ENCODE measurements at places on chromosomes 4 and X.

GRCh38 chr4:156298230-156298629, 344.6 kb upstream of the CTSO start:
- no peak for DNase-seq

GRCh38 chrX:47570794-47571193, 9.8 kb downstream of the ARAF start:
- DNase-seq: no peak

- DNase-seq: no peak
Observed at GRCh38 chrX:124097116-124097515, 135.6 kb downstream of the STAG2 start.

- no peak for DNase-seq
Observed at GRCh38 chr4:175469514-175469913, 342.6 kb downstream of the GPM6A start.

- DNase-seq: no peak
Observed at GRCh38 chr4:102193145-102193544, 152.1 kb downstream of the SLC39A8 start.

DNA sequence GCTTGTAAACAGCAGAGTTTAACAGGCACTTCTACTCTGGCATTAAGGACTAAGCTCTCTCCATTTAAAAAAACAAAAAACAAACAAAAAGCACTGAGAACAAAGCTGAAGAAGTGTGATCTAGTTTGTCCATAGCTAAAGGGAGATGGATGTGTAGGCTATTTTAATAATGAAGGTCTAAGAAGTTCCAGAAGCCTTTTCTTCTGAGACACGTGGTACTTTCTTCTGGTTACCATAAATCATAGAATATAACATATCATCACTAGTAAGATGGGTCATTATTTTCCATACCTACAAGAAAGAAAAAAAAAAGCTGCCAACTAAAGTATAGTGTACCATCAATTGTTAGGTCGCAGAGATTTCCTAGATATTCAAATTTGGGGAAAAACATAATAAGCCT, 722 bp upstream of the NBDY start:
- no peak for DNase-seq

DNA sequence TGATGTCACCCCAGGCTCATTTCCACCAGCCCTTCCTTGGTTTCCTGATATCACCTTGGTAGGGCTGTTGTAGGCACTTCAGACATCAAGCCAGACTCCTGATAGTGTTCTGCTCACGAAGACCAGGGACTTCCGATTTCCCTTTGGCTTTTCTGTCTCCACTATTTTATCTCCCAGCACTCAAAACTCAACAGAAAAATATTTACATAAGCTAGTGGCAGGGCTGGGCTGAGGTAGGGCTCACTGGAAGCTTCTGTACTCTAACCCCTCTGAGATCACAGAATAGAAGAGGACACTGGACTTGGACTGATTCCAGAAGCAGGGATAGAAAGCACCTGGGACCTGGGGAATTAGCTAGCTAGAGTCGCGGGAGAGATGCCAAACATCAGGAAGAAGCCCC, 34.4 kb upstream of the EFNB1 start:
- no peak for DNase-seq

DNA sequence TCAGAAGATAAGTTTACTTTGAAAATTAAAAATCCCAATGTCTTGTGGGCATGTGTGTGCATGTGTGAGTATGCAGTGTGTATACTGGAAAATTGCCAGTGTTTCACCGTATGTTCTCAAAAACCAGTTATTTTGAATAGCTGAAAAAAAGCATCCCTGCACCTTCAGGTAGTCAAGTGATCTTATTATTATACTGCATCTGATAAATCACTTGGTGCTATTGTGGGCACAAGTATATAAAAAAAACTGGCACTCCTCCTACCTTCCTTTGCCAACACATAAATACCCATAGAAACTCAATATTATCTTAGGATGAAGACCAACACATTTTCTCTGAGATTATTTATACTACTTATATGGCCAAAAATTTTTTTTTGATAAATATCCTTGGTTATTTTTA, 91.5 kb upstream of the MAP9 start:
- no peak for DNase-seq

DNA sequence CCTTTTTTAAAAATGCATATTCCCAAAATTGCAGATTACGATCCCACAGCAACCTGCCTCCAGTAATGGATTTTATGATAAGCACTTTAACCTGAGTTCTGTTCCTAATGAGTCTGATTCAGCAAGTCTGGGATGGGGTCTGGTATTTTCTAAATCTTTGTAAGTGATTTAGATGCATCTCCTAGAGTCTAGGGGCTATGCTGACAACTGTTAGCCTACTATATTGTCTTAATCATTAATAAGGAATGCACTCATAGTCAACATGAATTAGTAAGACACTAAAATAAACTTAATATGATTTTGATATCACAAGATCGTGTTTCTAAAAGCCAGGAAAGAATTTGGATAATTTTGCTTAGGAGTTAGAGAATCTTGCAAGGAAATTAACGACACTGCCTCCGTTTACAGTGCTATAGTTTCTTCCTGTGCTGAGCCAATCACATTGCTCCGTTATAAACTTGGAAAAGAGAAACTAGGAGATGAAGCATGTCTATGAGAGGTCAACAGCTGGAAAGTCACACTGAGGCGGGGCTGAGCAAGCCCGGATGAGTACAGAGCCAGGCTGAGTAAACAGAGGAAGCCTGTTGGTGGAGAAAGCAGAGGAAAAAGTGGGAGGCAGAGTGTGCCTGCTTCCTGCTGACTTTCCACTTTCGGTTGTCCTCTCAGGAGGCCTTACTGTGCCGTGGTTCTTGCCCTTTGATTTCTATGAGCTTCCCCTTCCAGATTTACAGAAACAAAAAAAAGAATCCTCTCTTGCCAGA, 5.4 kb downstream of the SCARB2 start:
- DNase-seq: no peak

DNA sequence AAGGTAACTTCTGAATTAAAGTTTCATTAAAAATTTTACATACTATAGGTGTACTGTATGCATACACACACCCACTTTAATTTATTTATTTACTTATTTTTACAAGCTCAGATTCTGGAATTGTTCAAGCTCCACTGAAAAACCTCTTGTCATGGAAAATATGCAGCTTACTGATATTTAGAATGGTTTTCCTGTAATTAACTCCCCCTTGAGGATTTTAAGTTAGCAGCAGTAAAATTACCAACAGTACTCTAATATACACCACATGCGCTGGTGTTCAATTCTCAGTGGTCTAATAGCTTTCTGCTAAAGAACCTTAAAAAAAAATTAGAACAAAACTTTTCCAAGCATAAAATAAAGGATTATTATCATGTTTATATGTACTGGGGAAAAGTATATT, 12.0 kb downstream of the MAB21L2 start:
- DNase-seq: no peak

DNA sequence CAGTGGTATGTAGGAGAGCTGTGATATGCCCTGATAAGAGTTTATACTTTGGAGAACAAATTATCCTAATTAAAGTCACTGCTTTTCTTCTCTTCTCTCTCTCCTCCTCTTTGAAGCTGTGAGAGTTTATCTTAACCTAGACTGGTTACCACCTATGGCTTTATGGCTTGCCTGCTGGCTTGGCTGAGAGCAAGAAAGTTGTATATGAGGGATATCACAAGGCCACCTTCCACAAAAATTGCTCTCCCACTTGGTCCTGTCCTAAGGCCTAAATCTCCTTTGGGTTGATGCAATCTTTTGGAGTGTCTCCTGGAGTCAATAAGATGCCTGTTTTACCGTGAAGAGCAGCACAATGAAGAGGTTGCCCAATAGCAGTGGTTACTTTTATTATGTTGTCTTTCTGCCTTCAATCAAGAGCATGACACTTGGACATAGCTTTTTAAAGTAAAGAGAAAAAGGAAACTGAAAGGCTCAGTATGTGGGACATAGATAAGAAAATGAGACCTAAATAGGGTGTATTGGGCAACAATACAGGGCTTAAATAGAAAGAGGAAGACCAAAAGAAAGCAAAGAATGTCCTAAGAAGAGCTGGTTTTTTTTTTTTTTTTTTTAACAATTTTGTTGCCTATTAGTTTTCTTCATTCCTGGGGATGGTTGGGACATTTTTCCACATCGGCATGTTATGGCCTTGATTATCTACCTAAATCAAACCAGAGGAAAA, 9.2 kb downstream of the GUCY1A1 start:
- DNase-seq: no peak

DNA sequence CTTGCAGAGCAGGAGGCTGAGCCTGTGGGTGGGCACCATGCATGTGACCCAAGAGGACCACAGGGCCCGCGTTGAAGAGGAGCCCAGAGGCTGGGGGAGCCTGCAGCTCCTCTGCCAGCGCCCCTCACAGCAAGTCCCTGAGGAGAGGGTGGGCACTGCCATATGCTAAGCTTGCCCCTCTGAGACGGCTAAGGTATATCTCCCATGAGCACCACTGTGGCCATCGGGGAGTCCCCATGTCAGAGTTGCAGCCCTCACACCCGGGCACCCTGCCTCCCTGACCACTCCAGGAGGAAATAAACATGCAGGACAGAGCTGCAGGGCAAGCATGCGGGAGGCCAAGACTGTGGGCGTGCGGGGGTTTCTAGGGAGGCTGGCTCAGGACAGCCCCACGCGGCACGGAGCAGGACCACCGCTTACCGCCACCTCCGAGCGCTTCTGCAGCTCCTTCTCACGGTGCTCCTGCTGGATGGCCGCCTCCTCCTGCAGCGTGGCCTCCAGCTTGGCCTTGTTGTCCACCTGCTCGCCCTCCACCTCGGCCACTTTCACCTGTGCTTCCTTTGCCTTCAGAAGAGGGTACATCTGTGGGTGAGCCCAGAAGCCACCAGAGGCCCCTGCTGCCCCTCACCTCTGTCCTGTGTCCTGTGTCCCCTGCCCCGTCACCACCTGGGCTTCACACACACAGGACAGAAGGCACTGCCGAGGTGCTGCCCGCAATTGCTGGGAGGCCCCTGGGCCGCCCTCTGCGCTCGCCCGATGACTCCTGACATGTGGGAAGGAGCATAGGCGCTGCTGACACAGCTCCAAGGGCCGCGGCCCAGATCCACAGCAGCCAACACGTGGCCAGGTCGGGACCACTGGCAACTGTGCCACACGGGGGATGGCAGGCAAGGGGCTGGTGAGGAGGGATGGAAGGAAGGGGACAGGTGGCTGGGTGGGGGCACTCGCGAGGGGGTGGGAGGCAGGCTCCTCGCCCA, 29.8 kb downstream of the FGFR3 start:
- no peak for DNase-seq

DNA sequence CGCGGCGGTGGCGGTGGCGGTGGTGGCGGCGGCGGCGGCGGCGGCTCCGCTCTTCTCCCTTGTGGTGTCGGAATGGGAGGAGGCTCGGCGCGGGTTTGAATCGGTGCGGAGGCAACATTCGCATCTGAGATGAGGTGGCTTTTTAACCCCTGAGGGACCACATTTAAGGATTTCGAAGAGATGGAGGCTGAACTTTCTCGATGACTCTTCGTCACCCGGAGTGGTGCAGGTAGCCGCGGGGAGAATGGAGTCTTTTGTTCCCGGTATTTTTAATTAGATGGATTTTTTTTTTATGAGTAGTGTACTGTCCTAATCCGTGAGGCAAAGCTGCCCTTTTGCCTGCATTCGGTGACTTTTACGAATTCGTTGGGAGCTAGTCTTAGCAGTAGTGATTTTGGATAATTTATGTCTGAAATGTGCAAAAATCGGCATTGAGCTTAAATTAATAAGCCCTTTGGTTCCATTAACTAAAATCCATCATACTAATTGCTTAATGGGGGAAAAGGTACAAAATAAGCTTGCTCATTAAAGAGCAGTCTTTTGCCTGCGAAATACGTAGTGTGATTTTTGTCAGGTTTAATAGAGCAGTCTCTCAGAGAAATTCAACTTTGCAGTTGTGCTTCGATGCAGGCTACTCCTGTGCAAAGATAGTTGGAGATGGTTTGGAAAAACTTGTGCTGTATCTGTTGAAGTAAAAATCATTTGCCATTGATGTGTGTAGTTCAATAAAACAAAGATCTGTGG, 206.2 kb downstream of the TENM3 start:
- no peak for DNase-seq

DNA sequence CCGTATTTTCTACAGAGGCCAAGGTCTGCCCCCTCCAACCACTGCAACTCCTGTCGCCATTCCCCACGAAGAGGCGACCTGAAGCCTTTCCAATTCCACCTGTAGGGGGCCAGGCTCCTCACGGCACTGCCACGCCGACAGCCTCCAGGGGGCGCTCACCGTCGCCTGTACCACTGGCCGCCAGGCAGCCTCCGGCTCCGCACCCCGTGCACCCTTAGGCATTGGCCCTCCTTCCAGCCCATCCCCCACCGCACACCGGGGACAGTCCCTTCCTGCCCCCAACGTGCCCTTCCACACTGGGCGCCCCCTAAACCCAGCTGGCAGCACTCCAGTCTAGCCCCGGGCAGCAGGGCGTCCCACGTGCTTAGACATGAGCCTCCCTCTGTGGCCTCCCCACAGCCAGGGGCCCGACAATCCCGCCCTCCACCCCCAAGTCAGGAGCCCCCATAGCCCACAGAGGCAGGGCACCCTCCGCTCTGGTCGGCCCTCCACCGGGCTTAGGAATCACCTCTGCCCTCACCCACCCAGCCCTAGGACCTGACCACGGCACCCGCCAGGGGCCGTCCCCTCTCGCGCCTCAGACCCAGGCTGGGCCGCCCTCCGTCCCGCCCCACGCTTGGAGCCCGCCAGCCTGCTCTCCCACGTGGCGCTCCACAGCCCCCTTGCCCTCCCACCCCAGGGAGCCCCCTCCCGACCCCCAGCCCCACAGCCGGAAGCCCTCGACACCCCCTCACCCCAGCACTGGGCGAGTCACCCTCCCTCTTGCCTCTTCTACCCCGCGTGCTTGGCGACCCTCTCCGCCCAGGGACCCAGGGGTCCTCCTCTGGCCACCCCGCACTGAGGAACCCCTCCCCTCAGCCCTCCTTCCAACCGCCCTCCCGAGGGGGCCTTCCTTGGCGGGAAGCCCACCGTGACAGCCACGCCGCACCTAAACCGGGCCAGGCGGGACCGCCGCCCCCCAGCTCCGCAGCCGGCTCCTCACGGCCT, 711 bp downstream of the PNMA6E start:
- peak; percentile 40 for DNase-seq

DNA sequence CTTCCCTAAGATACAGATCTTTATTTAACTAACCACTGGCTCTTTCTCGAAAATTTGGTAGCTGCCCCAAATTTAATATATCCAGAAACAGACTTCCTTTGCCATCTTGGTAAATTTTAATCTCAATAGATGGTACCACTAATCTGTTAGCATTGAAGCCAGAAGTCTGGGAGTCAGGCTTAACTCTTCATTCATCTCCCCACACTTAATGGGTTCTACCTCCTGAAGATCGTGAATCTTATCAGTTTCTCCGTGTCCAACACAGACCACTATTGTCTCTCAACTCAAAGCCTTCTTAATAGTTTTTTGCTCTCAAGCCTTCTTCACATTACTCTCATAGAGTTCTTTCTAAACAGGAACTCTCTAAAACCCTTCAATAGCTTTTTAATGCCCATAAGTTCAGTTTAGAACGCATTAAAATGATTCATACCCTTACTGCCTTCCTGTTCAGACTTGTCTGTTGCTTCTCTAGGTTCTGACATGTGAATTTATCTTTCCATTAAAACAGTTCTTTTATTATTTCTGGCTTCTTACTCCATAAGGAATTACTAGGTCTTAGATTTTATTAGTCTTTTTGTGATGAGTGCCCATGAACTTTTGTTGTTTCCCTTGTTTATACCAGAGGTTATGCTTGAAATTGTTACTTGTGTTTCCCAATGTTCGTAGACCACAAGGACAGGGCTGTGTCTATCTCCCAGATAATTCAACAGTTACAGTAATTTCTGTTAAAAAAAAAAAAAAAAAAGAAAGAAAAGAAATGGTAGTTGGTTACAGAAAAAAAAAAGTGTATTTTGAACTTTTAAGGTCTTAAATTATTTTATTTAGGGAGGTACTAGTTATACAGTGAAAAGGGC, 54.7 kb downstream of the SMARCAD1 start:
- DNase-seq: no peak
